Ammon's horn (tissue), 1 donor: ENCODE measurements at places on chromosomes 12 and 14.
A peak's percentile ranks its signal among the peaks of the same experiment; 100 is the strongest.

- DNase-seq = no peak
Measured at GRCh38 chr14:61498811-61499210, 177.4 kb downstream of the PRKCH start.

- DNase-seq = no peak
Measured at GRCh38 chr12:43917896-43918295, 82.0 kb downstream of the TMEM117 start.

DNA sequence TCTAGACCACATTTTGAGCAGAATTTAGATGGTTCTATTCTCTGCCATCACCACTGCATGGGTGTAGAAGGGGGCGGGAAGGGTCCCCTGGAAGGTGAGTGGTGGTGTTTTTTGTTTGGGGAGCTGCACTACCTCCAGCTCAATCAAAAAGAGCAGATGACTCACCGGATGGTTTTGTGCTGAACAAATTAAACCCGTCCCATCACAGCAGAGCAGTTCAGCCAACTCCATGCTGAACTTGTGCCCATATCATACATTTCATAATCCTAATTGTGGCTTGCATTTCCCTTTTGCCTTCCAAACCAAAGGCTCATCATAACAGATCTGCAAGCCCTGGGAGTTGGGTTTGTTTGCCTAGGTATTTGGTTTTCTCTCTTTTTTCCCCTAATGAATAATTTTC, 53.0 kb upstream of the RPH3A start:
- peak; percentile 40 for DNase-seq

DNA sequence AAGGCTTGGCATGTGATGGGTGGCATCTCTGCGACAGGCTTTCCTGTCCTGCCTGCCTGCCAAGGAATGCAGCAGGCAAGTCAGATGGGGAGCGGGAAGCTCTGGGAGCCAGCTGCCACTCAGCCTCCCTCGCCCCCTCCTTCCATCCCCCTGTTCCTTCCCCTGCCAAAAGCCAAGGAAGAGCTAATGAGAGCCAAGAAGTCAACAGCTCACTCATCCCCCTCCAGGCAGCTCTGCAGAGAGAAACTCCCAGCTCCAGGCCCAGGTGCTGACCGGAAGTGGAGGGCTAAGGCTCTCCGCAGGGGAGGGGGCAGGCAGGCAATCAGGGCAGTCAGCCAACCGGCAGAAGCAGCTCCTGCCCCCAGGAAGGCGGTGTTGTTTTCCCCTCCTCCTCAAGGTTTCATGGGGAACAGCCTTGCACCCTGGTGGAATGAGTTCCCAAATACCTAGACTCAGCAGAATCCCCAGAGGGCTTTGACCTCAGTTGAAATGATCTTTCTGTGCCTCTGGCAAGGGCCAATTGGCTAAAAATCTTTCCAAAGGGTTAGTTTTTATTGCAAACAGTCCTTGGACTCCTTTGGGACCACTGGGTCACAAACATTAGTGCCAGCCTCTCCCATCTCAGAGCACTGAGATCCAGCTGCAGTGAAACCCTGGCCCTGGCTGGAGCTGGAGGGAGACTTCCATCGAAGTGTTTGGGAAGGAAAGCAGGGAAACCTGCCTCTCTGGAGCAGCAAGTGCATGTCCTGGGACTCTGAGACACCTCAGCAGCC, 349.1 kb downstream of the DPF3 start:
- DNase-seq = peak; percentile 60

DNA sequence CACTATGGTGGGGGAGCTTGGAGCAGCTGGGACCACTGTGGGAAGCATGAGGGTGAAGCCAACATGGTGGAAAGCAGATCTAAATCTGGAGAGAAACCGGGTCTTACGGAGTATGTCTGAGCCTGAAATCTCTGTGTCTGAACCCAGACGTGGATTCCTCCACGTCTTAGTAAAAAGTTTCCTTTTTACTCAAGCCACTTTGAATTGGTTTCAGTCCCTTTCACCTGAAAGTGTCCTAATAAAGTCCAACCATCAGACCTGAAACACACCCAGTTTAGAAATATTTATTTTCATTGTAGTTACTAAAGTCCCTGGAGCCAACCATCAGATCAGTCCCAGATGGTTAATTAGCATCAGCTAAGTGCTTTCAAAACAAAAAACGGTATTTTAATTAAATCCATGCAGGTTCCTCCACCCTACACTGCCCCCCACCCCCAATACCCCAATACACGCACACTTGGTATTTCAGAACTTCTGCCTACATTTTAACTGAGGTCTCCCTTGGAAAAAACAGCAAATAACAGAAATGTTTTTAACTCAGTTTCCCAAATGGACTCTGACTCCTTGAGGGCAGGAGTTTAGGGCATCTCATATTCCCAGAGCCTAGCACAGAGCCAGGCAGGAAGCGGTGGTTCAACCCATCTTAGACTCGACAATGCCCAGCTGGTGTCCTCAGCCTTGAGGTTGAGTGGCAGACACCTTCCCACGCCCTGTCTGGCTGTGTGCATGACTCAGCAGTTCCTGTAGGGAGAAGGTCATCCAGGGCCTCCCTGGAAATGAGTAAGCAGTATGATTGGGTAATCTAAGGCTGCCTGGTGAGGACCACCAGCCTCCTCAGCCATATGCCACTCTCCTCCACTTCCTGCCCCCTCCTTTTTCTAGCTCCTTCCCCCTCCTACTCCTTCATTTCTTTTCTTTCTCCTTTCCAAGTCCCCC, 175.8 kb downstream of the TTC8 start:
- peak; percentile 31 for DNase-seq

- no peak for DNase-seq
Measured at GRCh38 chr14:102203382-102203781, 63.7 kb downstream of the WDR20 start.

GRCh38 chr12:127811988-127812387, 455.0 kb upstream of the TMEM132C start:
- no peak for DNase-seq

- no peak for DNase-seq
Measured at GRCh38 chr14:19878029-19878642, 3.2 kb downstream of the OR4K2 start.

DNA sequence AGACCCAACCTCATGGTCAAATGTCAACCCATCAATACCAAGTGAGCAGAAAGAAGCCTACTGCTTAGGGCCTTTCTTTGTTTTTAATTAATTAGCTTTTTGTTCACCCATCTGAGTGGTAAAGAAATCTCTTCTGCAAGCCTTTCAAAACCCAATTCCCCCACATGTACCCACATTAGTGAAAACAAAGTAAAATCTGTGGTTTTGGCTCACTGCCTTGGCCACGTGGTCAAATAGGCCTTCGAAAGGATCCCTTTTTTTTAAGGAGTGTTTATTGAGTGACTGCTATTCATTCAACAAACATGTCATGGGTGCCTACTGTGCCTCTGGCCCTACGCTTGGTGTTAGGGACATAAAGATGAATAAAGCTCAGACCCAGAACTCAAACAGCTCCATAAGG, 160.1 kb downstream of the NUAK1 start:
- DNase-seq = no peak

GRCh38 chr12:108075561-108075960, 53.5 kb upstream of the WSCD2 start:
- DNase-seq = no peak

DNA sequence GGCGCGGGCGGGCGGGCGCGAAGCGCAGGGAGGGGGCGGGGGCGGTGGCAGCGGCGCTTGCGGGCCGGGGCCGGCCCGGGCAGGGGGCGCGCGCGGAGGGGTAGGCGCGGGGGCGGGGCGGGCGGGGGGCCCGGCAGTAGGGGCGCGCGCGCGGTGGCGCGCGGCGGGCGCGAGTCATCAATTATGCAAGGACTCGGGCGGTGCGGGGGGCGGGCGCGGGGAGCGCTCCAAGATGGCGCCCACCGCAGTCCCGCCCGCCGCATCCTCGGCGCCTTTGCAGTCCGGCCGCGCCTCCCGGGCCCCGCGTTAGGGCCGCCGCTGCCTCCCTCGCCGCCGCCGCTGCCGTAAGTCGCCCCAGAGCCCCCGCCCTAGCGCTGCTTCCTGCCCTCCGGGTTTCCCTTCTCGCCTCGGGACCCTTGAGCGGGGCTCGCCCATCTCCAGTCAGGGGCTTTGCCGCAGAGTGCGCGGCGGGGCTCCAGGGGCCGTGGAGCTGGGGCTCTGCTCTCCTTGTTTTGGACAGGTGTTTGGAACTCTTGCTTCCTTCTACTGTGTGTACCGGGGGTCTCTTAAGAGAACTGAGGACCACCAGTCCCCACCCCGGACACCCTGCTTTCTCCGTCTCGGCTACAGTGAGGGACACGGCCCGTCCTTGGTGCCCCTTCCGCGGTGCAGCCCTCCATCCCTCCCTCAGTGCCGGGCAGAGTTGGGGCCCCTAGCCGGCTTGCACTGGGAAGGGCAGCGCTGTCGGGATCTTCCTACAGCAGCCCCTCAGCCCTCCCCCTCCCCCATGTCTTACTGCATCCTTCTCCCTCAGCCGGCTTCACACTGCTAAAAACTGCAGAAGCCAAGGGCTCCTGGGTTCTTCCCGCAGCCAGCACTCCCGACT, at the start of gene SCN8A:
Gene SCN8A (plus strand): TSS at position 218 of the 886 bp plus-strand sequence. CDS start 71,585 bp downstream, outside the sequence.
- peak; percentile 53 for DNase-seq

GRCh38 chr14:55221186-55221585, 29.8 kb upstream of the DLGAP5 start:
- no peak for DNase-seq

- no peak for DNase-seq
Measured at GRCh38 chr14:104116756-104117340, 21.5 kb upstream of the KIF26A start.

GRCh38 chr12:2375871-2376270, 323.1 kb downstream of the CACNA1C start:
- no peak for DNase-seq

GRCh38 chr12:1053690-1054089, 62.7 kb downstream of the ERC1 start:
- no peak for DNase-seq

- DNase-seq = no peak
Measured at GRCh38 chr12:96878704-96879103, 28.4 kb upstream of the NEDD1 start.

- DNase-seq = peak; percentile 68
Measured at GRCh38 chr14:73612339-73613045, at the start of gene ACOT6. Gene ACOT6 (plus strand): TSS chr14:73612517. CDS start chr14:73612572, 55 bp downstream.

GRCh38 chr14:97592341-97592980, 795.3 kb downstream of the VRK1 start:
- no peak for DNase-seq

DNA sequence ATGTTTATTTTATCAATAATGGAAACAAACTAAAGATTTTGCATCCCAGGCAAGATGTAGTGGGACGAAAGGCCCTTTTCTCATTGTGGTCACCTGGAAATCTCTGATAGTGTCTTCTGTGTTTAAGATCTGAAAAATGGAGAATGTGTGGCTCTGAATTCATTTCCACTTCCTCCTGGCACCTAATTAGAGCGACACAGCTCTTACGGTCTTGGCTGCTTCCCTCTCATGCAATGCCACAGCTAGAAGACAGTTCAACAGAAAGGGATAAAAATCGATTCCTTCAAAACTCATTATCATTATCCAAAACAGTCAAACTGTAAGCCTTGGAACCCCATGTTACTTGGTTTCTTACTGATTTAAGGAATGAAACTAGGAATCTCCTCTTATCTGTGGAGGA, 9.3 kb downstream of the ST8SIA1 start:
- no peak for DNase-seq

GRCh38 chr14:81831128-81831820, 297.6 kb upstream of the SEL1L start:
- DNase-seq = no peak

DNA sequence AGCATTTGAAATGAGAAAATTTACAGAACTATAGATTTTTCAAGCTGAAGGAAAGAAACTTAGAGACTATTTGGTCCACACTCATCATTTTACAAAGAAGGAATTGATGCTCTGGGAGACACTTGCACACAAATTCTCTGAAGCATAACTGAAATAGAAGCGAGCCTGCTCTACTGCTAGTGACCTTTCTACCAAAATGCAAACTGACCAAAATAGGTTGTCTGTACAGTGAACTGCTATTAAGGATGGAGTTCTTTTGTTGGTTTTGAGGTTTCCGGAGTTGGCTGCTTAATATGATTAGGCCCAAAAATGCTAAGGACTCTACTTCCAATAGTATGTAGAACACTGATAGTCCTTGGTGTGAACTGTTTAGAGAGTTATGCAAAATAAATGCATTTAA, 194.9 kb downstream of the PPFIA2 start:
- no peak for DNase-seq

DNA sequence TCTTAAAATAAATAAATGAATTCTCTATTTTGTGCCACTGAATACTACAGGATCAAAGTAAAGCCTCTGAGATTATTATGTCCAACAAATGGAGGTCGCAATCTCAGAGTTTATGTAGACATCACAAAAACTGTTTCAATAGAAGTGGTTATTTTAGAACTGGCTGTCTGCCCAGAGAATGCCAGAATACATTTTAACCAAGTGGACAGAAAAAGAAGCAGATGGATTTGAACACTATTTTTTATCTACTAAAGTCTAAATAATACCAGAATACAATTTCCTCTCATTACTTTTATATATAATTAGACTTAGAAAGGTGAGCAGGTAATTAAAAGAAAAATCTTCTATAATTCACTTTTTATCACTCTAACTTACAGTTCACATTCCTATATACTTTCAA, 118.3 kb downstream of the MED13L start:
- DNase-seq = peak; percentile 42

DNA sequence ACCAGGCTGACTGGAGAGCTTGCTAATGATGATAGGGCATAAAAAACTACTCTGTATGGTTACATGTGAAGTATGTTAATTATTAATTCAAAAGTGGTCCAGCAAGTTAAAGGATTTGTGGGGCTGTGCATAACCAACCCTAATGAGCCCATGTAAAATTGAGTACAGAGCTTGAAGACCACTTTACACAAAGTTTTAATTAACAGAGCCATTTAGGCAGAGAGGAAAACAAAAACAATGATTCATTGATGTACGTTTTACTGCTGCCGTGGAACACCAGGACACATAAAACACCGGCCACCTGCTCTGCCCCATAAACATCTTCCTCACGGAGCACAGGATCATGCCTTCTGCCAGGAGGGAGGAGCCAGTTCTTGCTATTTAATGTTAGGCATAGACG, 83.5 kb downstream of the RIMBP2 start:
- no peak for DNase-seq

DNA sequence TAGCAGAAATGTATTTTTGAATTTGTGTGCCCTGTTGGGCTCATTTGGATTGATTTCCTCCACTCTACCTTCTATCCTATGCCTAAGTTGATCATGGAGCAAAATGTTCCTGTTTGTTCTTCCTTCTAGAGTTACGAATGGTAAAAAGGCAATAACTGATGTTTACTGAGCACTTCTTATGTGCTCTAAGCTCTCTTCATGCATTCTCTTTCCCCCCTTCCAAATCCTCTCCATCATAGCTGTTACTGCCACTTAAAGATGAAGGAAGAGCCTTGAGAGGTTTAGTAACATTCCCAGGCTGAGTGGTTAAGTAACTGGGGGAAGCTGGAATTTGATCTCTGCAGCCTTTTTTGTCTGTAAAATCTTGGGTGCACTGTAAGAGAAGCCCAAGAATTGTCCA, 60.1 kb downstream of the CHST11 start:
- no peak for DNase-seq

- DNase-seq = no peak
Measured at GRCh38 chr14:103086771-103087342, 2.8 kb downstream of the LBHD2 start.

DNA sequence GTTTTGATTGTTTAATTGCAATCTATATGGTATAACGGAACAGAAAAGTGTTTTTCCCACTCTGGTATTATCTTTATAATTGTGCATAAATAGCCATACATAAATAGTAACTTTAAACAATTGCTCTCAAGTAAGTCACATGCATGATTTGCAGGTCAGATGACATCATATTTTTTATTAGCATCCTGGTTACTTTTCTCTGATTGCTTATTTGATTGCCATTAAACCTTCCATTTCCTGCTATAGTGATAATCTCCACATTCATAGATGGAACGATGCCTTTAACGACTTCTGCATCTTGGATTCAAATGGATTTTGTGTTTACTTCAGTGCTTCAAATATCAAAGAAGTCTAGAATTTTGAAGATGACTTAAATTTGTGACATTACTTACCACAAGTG, 3.5 kb upstream of the KLRK1 start:
- DNase-seq = no peak
